Type B pancreatic cell (in vitro differentiated cells): ENCODE measurements at places on chromosomes 5 and 9. TPM values are rescaled to one million over a fixed set of nuclear protein-coding genes. Genes with fewer than 3 reads are reported as not detected.
A peak's percentile ranks its signal among the peaks of the same experiment; 100 is the strongest.

DNA sequence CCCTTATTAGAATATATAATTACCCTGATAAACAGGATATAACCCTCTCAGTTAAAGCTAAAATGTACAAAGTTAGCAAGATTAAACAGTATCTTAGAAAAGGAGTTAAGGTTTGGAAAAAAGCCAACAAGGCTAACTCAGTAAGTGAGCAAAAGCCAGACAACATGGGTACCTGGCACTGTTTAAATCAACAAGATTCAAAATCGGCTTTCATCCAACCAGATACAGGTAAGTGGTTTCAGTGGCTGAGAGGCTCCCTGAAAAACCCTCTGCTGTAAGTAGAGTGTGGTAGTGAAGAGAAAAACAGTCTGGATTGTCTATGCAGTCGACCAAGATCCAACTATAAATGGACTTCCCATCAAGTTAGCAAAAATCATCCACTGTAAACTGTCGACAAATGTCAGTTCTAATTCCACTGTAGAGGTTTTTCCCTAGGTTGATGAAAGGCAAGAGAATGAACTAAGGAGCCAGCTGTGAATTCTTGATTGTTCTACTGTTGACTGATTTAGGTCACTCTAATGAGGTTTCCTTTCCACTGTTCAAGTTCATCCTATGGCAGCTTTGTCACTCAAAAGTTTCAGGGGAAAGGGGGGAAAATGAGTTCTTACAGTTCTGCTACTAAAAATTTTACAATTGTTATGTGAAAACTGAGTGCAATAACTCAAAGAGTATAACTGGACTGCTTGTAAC lies 27.3 kb downstream of the ETF1 start:
- H3K27ac ChIP-seq, result no peak overlapping the region
- no peak overlapping the region for H3K4me3 ChIP-seq
- H3K36me3 ChIP-seq, result peaks cover 24% of the 10 kb centered on the region
- no peak for DNase-seq
- no peaks in the 10 kb centered on the region for H3K4me1 ChIP-seq

ARSI gene
- total RNA-seq, result 1.4 and 4.6 TPM in 2 replicates

- no peak for DNase-seq
- no peak overlapping the region for H3K27ac ChIP-seq
- H3K27me3 ChIP-seq, result no peaks in the 10 kb centered on the region
- H3K36me3 ChIP-seq, result no peaks in the 10 kb centered on the region
- H3K4me3 ChIP-seq, result no peak overlapping the region
Measured at GRCh38 chr9:95791286-95791685, 84.2 kb upstream of the ERCC6L2 start.

DNA sequence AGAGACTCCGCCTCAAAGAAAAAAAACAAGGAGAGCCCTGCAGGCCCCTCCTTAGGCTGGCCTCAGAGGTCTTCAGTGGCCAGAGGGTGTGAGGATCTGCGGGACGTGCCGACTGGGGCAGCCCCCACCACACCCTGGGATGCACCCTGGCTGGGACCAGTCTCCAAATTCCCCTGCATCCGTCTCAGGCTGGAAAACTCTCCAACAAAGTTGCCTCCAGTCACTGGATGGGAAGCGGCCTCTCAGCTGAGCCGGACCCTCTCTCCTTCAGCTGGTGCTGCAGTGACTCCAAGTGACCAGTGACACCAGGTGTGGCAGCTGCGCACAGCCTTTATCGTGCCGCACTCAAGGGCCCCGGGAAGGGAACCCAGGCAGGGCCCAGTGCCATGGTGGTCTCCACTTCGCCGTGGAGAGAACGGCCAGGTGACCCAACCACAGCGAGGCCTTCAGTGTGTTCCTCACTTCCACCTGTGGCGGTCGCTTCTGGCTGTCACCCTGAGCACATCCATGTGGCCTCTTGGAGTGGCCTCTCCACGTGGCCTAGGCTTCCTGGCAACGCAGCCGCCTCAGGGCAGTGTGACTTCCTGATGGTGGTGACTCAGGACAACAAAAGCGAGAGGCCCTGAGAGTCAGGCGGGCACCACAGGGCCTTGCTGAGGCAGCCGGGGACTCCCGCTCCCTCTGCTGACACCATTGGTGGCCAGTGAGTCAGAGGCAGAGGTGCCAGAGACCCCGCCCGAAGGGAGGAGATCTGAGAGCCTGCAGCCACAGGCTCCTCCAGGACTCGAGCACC lies 19.3 kb upstream of the CAMSAP1 start:
- no peaks in the 10 kb centered on the region for H3K36me3 ChIP-seq
- no peak overlapping the region for H3K27ac ChIP-seq
- H3K4me3 ChIP-seq, result no peak overlapping the region
- no peak for DNase-seq
- no peaks in the 10 kb centered on the region for H3K27me3 ChIP-seq

- peak overlapping the region; percentile 46 for H3K27ac ChIP-seq
- H3K4me1 ChIP-seq, result peaks cover 37% of the 10 kb centered on the region
- peaks cover 19% of the 10 kb centered on the region for H3K36me3 ChIP-seq
- peak overlapping the region; percentile 46 for H3K4me3 ChIP-seq
- H3K27me3 ChIP-seq, result no peaks in the 10 kb centered on the region
- no peak for DNase-seq
Measured at GRCh38 chr5:124628721-124629596, 117.5 kb downstream of the ZNF608 start.

GRCh38 chr9:14346811-14347405 lies 33.0 kb upstream of the NFIB start:
- peaks cover 38% of the 10 kb centered on the region for H3K4me1 ChIP-seq
- no peaks in the 10 kb centered on the region for H3K27me3 ChIP-seq
- H3K36me3 ChIP-seq, result no peaks in the 10 kb centered on the region
- no peak for DNase-seq
- H3K4me3 ChIP-seq, result peak overlapping the region; percentile 92
- H3K27ac ChIP-seq, result peak overlapping the region; percentile 78

DNA sequence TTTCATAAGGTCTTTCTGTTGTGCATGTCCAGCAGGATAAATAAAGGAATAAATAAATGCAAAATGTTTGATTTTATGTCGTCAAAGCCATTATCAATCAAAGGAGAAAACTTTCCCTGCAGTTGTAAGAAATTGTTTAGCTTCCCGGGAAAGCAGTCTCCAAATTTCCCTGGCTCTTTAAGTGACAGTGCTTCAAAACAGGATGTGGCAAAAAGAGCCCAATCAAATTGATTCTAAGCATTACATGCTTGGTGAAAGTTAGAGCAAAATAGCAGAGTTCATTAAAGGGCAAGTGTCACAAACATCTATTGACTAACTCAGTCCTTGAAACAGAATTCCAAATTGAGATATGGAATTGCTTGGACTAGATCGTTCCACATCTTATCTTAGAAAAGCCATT lies 704.1 kb downstream of the PRELID2 start:
- H3K4me1 ChIP-seq, result no peaks in the 10 kb centered on the region
- H3K27ac ChIP-seq, result no peak overlapping the region
- H3K36me3 ChIP-seq, result no peaks in the 10 kb centered on the region
- peaks cover 5% of the 10 kb centered on the region for H3K27me3 ChIP-seq
- H3K4me3 ChIP-seq, result no peak overlapping the region
- no peak for DNase-seq
